ENCODE measurements at places on chromosomes 4 and X.

DNA sequence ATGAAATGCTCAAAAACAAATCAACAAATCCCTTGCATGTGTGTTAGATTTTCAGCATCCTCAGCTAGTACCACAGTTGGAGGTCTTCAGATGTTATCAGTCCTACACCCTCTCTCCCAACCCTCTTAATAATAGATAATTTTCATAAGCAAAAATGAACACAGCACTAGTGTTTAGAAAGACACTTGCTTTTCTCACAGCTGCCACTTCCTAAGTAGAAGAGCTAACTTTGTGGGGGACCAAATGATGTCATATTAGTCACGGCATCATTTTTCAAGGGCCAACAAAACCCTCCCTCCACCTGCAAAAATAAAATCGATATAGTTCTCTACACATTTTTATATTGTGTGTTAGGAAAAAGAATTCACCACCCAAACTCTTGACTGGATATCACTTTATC, 163.5 kb upstream of the GYPA start:
- no peak for DNase-seq

DNA sequence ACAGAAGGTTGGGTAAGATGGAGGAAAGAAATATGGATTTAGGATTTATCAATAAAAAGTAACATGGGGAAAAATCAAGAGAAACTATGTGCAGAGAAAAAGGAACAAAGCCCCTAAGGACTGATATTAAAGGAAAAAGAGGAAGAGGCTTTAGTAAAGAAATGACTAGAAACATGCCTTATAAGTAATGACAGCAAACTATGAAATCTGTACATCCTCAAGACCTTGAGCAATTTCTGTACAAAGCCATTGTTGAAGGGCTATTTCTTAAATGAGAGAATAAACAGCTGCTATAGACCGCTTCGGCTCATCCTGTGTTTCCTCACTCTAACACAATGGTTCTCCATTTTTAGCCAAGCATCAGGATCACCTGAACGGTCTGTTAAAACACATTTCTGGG, 180.3 kb upstream of the ATOH1 start:
- DNase-seq: no peak

- DNase-seq: no peak
Observed at GRCh38 chr4:33592701-33593100, 2651.6 kb downstream of the ARAP2 start.

- DNase-seq: no peak
Observed at GRCh38 chr4:114907568-114907967, 205.9 kb downstream of the NDST4 start.

GRCh38 chrX:47643926-47644325, 6.4 kb downstream of the ELK1 start:
- no peak for DNase-seq

DNA sequence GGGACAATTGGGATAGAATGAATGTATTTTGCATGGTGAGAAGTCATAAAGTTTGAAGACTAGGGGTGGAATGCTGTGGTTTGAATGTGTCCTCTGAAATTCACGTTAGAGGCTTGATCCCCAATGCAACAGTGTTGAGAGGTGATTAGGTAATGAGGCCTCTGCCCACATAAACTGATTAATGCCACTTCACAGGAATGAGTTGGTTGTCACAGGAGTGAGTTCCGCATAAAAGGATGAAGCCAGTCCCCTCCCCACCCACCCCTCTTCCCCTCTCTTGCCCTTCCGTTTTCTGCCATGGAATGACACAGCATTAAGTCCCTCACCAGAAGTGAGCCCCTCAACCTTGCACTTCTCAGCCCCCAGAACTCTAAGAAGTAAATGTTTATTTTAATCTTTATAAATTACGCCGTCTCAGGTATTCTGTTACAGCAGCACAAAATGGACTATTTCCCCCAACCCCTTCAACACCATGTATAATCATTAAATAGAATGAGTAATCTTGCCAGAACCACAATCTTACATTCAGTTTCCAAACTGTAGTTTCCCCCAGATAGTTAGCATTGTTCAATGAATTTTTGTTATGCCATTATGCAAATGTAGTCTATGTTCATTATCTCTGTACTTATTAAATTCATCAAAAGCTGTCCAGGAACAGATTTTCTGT, 5.5 kb upstream of the MMAA start:
- DNase-seq: no peak

DNA sequence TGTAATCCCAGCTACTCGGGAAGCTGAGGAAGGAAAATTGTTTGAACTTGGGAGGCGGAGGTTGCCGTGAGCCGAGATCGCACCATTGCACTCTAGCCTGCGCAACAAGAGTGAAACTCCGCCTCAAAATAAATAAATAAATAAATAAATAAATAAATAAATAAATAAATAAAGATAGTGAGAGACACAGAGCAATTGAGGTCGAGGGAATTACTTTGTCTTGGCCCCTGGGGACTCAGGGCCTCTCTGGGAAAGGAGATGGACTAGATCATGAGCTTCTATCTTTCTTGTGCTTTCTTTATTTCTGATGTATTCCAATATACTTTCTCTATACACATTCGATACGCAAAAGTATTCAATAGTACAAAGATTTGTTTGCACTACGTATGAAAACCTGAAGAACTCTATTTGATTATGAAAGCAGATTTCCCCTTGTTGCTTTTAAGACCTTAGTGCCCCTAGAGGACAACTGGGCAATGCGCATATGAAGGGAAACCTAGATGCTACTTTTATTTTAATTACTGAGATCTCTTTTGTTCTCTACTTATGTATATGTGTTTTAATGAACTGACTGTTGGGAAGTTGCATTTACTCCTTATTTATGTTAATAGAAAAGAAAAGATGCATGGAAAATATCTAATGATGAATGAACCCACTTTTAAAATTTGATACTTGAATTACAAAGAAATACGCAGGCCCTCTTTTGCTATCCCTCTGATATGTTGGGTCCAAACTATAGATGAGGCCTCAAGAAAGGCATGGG, 12.8 kb upstream of the ELOVL6 start:
- no peak for DNase-seq

DNA sequence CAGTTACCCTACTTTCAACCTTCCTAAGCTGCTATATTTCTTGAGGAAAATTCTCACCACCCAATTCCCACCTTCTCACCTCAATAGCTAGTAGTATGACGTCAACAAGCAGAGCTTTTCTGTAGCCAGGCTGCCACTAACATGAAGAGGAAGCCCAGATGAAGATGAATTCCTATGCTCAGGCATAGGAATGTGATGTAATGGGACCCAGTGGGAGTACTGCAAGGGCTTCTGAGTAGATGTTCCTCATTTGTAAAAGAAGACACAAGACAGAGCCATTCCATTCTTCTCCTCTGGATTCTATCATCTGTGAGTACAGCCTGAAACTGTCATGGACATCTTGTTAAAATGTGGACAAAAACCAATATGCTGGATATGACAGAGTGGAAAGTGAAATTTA, 81.6 kb upstream of the KLF3 start:
- DNase-seq: no peak

GRCh38 chr4:2280531-2281300, 18.8 kb upstream of the MXD4 start:
- no peak for DNase-seq

GRCh38 chr4:37928426-37929416, 31.5 kb upstream of the PTTG2 start:
- no peak for DNase-seq

GRCh38 chrX:1601051-1601767, 9.8 kb downstream of the AKAP17A start:
- no peak for DNase-seq

DNA sequence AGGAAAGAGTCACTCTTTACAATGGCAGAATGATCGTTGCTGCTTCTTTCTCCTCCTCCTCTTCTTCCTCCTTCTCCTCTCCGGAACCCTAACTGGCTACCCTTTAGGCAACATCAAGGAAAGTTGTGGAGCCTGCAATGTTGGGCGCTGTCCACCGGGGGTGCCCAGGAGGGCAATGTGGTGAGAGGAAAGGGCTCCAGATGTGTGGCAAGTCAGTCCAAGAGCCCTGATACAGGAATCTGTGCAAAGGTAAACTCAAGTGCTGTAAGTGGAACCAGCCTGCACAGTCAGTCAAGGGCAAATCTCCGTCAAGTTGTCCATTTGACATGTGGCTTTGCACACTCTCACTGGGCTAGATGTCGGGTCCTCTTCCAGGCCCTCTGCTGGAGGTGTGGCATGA, 2.8 kb downstream of the RTL5 start:
- DNase-seq: no peak

GRCh38 chrX:41409006-41409405, 38.1 kb upstream of the NYX start:
- no peak for DNase-seq

- no peak for DNase-seq
Observed at GRCh38 chr4:48976041-48976440, 10.0 kb upstream of the CWH43 start.

- no peak for DNase-seq
Observed at GRCh38 chr4:150253965-150254630, 175.9 kb downstream of the DCLK2 start.

GRCh38 chrX:7746856-7747255, 96.1 kb upstream of the VCX start:
- DNase-seq: no peak

DNA sequence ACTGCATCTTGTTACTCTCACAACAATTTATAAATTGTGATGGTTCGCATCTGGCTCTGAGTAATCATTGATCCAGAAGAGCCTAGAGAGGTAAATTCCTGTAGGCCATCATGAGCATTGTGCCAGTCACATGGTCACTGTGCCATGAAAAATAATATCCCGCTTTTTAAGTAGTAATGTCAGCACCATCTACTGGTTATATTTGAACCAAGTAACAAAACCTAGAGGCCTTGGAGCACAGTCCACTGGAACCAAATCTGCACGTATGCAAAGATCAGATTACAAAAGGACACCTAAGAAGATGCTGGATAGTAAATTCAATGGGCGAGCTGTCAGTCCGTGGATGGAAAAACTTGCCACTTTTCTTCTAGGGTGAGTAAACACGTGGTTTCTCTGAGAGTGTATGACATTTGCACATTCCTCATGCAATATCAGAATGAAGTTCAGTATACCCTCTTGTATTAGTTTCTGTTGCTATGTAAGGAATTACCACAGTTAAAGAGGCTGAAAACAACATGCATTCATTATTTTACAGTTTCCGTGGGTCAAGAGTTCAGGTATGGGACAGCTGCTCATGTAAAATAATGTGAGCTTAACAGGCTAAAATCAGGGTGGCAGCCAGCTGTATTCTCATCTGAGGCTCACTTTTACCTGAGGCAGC, 26.8 kb downstream of the FAM114A1 start:
- DNase-seq: no peak

DNA sequence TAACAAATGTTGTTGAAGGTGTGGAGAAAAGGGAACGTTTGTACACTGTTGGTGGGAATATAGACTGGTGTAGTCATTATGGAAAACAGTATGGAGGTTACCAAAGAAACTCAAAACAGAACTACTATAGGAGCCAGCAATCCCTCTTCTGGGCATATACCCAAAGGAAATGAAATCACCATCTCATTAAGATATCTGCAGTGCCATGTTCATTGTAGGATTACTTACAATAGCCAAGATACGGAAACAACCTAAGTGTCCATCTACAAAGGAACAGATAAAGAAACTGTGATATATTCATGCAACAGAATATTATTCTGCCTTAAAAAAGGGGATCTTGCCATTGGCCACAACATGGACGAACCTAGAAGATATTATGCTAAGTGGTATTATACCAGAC, 22.2 kb downstream of the APBB2 start:
- DNase-seq: no peak

DNA sequence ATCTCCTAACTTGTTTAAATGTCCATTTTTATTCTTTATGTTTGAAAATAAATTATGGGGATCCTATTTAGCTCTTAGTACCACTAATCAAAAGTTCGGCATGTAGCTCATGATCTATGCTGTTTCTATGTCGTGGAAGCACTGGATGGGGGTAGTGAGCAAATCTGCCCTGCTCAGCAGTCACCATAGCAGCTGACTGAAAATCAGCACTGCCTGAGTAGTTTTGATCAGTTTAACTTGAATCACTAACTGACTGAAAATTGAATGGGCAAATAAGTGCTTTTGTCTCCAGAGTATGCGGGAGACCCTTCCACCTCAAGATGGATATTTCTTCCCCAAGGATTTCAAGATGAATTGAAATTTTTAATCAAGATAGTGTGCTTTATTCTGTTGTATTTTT, 27.6 kb downstream of the NUDT6 start:
- DNase-seq: no peak

DNA sequence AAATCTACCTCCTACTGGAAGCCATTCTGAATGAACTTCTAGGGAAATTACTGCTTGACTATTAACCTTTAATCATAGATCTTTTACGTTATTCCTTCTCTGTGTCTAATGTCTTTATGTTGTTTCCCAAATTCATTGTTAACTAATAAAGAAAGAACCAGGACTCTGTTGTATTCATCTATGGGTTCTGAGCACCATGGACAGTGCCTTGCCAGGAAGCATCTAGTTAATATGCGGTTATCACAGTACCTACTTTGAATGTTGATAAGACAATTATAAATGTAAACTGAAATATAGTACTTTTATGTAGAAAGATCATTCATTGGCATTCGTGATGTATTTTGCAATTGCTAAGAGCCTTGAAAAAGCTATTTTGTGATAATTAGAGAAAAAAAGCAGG, 23.8 kb downstream of the NWD2 start:
- no peak for DNase-seq

DNA sequence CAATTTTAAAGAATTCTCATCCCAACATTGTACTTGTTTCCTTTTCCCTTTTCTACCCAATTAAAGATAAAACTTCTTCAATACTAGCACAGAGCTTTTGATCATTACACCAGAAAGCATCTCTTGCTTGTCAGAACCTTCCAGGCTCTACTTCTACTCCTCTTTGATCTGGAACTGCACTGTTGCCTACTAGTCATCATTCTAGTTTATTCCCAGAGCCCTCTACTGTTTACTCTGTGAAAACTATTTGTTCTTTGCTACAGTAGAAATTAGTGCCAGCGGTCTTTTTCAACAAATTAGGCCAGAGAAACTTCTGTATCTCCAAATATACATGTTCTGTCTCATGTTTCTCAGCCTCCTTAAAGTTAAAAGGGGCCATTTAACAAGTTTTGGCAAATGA, 46.8 kb upstream of the TMPRSS11F start:
- DNase-seq: no peak

DNA sequence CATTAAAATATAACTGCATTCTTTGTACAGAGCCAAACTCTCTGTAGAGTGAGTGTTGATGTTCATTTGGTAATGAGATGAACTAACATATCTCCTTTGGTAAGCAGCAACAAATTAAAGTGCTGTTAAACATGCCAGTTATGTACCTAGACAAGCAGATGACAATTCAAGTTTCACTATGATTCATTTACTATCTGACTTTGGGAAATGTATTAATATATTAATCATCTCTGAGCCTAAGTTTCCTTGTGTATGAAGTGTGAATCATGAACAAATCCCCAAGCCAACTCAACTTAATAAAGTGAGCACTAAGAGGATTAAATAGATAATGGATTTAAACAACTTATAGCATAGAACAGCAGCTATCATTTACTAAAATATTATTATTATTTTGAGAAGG, 1044.2 kb downstream of the GLUD2 start:
- no peak for DNase-seq

DNA sequence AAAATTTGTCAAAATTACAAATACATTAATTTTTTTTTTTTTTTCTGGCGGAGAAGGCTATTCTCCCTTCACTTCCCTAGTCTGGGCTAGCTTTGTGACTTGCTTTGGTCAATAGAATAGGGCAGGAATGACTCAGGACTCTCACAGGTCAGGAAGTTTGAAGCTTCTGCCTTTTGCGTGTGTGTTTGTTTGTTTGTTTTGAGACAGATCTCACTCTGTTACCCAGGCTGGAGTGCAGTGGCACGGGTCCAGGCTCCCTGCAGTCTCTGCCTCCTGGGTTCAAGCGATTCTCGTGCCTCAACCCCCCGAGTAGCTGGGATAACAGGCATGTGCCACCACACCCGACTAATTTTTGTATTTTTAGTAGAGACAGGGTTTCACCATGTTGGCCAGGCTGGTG, 55.9 kb upstream of the USP9X start:
- DNase-seq: no peak

All from stimulated activated CD8-positive, alpha-beta memory T cell treated with anti-CD3 and anti-CD28 coated beads, Interleukin-2, amount 100 ng/mL, for 48 hours (primary cell).